ENCODE measurements at places on chromosomes 1 and 21.

DNA sequence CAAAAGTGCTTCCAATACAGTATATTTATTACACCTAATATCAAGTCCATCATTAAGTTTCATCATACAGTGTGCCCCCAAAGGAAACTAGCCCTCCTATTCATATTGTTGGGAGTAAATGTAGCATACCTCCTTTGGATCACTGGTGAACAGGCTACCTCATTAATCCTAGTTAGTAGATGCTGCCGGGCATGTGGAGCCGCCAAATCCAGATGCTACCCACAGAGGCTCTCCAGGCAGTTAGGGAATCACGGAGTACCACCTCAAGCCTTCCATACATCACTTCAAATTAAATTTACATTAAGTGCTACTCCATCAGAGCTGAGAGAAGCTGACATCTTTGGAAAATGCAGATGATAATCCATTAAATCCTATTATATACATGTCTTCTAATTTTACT lies 121.7 kb upstream of the FOXD3 start:
- DNase-seq = no peak

GRCh38 chr1:190168893-190169280 lies 308.8 kb downstream of the BRINP3 start:
- no peak for DNase-seq

DNA sequence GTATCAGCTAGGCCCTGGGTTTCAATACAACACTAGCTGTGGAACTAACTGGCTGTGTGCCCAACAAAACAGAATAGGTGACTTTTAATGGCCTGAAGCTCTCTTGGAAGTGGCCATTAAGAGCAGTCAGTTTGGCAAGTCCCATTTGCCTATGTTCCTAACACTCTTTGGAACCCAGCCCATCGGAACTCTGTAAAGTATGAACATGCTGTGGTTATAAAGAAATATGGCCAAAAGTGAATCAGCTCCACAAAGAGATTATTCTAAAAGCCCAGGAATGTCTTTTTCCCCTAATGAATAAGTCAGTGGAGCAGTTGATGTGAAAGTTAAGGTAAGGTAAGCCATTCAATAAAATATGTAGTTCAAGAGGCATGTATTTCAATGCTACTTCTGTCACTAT lies 223.7 kb upstream of the ADAMTS5 start:
- DNase-seq = no peak

GRCh38 chr1:37473431-37474045 lies 842 bp upstream of the ZC3H12A start:
- no peak for DNase-seq

GRCh38 chr1:241465673-241466072 lies 53.9 kb downstream of the FH start:
- DNase-seq = no peak

- DNase-seq = no peak
Observed at GRCh38 chr21:18191139-18191538, 53.5 kb upstream of the CHODL start.

DNA sequence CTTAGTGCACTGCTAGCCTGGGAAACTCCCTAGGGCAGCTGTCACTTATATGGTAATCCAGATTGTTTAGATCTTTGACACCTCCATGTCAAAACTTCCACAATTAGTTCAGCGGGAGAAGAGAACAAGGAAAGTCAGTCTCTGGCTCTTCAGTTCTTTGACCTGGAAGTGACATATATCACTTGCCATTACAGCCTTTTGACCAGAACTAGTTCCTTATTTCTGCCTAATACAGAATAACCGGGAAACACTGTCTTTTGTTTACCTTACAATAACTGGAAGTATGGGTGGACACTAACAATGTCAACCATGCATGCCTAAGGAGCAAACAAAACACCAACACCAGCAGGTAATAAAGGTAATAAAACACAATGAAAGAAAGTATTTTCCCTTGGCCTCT lies 68.3 kb downstream of the C4BPA start:
- no peak for DNase-seq

DNA sequence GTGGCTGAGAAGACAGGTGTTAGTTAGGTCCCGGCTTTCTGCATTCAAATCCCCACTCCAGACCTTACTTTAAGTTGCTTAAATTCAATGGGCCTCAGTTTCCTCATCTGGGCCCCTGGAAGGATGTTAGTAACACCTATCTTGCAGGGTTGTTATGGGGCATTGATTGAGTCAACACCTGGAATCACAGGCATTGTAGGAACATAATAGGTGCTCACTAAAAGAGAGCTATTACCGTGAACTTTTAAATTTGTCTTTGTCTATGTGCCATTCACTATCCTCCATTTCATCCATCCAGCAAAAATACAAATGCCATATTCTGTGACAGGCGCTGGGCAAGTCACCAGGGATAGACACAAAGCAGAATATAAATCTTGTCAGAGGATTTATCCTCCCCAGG lies 10.5 kb upstream of the MAPKAPK2 start:
- DNase-seq = no peak

GRCh38 chr1:116460261-116460660 lies 87.2 kb downstream of the ATP1A1 start:
- DNase-seq = no peak

- no peak for DNase-seq
Observed at GRCh38 chr1:15957221-15958095, 18.4 kb downstream of the ZBTB17 start.

GRCh38 chr1:228968891-228969606 lies 233.8 kb downstream of the RHOU start:
- no peak for DNase-seq

DNA sequence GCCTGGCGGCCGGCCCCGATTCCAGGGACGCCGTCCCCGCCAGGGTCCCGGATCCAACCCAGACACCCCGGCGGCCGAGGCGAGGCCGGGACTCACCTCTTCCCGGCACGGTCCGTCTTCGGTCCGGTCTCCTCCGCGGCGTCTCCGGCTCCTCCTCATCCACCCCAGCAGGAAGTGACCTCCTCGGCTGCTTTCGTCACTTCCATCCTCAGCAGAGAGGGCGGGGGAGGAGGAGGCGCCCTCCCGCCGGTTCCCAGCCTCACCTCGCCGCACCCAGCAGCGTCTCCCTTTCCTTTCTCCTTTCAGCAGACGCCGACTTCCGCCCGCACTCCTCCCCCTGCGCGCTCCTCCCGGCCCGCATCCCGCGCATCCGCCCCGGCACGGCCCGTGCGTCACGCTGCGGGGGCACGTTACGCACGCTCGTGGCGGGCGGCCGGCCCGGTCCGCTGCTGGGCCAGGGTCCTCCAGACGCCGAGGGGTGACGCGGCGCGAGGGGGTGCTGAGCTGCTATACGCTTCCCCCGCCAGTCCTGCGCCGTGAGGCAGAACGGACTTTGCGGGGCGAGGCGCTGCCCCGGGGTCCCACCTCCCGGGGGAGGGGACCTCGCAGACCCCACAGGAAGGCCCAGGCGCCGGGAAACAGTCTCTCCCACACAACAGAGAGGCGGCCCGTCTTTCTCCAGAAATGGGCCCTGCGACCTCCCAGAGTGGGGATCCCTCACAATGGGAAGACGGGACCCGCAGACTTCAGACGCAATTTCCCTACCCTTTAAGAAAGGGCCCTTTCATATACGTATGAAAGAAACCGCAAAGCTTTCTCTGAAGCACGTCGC lies at the start of gene ETV3:
Gene ETV3, minus strand, starts transcription at position 176 of the 832 bp plus-strand sequence. CDS start 2,043 bp downstream, outside the sequence.
- no peak for DNase-seq

- no peak for DNase-seq
Observed at GRCh38 chr1:27408151-27408550, 15.7 kb downstream of the GPR3 start.

GRCh38 chr1:55050283-55050682 lies 10.9 kb downstream of the PCSK9 start:
- DNase-seq = no peak

DNA sequence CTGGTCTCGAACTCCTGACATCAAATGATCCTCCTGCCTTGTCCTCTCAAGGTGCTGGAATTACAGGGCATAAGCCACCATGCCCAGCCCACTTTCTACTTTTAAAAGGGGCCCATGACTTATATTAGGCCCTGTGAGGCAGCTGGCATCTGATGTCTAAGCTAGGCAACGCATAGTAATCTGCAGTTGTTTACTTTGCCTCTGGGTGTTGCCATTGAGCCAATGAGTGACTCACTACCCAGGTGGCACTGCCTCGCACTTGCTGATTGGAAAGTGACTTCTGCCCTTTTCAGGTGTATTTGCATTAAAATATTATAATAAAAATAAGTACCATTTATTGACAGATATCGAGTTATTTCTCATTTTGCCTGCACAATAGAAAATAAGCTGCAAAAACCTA lies 84.9 kb downstream of the KIF14 start:
- DNase-seq = no peak

- no peak for DNase-seq
Observed at GRCh38 chr1:27342391-27342777, 562 bp downstream of the SYTL1 start.

GRCh38 chr21:40853956-40854688 lies 7.2 kb upstream of the DSCAM start:
- no peak for DNase-seq
